ENCODE measurements at places on chromosomes 12 and 14.

DNA sequence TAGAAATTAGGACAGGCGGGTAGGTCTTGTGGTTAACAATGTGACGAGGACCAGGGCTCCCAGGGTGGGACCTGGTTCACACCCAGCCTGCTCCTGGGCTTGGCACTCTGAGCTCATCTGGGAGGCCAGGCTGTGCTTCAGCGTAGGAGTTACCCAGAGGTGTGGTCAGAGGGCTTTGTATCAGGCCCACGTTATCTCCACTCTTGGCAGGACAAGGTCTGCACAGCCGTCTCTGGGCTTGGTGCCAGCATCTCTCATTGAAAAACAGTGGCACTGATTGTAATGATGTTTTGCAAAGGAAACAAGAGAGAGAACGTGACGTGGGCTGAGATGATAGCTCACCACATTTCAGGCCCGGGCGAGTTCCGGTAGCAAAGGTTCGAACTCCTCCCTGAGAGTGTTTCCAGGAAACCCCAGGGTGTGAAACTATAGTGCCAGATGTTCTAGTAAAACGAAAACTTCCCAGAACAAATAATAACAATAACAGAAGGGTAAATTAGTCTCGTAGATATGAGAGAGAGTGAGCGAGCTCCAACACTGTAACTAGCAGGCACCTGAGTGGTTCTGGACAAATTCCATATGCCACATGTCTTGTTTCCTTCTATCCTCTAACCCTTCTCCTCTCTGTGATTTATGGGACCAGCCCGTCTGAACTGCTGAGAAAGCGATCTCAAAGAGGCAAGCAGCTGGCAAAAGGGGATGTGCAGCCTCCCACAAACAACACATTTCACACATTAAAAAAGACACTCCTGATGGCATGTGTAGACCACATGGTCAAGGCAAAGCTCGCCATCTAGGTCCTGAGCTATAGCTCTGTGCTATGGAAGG lies 227.3 kb downstream of the KTN1 start:
- peak; percentile 26 for DNase-seq

DNA sequence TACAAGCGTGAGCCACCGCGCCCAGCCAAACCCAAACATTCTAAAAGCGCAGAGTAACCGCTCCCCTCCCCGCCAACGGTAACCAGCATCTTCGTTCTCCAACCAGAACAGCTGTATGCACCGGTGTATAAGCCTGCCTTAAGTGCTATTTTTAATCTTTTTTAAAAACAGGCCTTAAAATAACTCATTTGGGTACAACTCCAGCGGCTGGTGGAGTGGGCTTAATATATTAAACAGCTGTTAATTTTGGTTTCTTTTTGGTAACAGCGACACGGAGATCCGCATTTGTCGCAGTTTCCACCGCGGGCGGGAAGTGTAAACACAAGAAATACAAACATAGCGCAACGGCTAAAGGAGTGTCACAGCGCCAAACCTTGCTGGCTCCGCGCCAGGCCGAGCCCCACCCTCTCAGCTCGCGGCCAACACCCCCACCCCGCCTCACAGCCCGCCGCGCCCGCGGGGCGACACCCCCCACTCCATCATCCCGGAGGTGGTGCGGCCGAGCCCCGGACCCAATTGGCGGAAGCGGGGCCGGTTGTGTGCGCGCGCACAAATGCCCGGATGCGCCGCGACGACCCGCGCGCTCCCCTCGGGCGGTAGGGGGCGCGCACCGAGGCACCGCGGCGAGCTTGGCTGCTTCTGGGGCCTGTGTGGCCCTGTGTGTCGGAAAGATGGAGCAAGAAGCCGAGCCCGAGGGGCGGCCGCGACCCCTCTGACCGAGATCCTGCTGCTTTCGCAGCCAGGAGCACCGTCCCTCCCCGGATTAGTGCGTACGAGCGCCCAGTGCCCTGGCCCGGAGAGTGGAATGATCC lies at the start of gene MDM2:
Gene MDM2, plus strand, starts transcription at position 602 of the 812 bp plus-strand sequence. CDS start 301 bp downstream, outside the sequence.
- peak; percentile 81 for DNase-seq

DNA sequence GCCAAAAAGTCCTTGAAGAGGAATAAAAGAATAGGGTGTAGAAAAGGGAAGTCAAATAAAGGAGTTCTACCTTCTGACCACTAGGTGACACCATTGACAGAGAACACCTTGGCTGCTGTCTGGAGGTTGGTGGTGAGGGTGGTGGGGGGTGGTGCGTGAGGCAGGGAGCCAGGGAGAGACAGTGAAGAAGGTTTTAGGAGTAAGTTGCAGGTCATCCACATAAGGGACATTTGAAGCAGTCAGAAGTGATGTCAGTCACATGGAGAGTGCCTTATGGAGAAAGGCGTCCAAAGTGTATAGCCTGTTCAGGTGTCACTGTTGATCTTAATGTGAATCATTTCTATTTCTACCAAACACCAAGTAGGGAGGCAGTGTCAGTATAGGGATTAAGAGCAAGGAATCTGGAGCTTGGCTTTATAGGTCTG lies 279.3 kb upstream of the DDHD1 start:
- no peak for DNase-seq

DNA sequence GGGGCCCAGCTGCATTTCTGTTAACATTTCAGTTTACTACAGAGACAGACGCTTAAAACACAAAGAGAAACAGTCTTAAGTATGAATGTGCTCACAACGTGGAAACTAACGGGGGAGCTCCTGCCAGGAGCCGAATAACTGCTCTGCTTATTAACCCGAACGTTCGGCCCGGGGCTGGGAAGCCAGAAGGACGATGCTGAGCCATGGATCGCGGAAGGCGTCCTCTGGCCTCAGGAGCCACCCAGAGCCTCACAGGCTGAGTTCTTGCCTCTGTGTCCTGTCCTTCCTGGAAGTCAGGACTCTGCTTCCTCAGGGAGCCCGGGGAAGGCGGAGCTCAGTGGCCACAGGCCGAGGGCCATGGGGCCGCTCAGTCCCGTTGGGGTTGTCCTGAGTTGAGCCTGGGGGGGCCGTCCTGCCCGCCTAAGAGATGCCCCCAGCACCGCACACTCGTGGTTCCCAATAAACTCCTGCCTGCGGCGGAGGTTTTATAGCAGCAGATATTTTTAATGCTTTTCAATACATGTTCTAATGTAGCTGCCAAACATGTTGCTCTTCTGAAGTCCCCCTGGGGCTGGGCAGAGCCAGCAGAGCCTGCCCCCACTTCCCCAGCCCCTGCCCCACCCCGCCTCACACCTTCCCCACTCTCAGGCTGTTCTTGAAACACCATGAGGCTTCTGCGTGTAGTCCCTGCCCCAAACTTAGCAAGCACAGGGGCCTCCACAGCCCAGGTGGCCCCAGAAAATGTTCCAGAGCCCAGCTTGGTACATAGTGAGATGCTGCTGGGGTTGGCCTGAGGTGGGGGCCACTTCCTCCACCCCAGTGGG lies 3.4 kb upstream of the TEX22 start:
- no peak for DNase-seq

DNA sequence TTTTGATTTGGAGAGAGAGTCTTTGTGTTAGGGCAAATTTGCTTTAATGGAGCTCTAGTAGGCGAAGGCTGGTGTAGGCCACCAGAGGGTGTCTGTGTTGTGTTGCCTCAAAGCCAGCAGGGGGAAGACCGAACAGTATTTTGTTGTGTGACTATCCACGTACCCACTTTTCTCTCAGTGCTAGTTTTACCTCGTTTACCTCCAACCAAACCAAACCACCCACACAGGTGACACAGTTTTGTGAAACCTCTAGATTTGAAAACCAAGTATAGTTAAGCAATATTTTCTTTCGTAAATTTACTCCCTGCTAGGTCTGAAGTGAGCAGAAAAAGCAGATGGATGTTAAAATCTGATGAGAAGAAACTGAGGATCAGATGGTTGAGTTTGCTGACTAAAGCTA lies 36.3 kb upstream of the NPFF start:
- peak; percentile 95 for DNase-seq

GRCh38 chr14:65972891-65973290 lies 513.3 kb upstream of the CCDC196 start:
- no peak for DNase-seq

- DNase-seq = no peak
Observed at GRCh38 chr12:108305991-108306501, 33.1 kb downstream of the CMKLR1 start.

DNA sequence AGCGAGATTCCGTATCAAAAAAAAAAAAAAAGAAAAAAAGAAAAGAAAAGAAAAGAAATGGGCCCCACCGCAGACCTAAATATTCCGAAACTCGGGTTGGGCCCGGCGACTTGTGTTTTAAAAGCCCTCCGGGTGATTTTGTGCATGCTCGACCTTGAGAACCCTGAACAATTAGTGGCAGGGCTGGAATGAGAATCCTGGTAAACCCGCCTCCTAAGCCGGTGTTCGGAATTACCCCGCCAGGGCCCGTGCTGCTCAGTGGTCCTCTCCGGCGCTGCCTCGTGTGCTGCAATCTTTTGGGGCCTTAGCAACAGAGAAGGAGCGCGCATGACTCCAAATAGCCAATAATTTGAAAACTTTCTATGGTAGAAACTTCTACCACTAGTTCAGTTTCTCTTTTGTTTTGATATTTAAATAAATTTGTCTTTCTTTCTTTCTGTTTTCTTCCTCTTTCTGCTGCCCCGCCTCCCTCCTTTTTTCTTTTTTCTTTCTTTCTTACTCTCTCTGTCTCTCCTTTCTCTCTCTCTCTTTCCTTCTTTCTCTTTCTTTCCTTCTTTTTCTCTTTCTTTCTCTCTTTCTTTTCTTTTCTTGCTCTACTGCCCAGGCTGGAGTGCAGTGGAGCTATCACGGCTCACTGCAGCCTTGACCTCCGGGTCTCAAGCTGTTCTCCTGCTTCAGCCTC lies 1.5 kb upstream of the GALNT6 start:
- no peak for DNase-seq

GRCh38 chr12:31843398-31844095 lies 114.7 kb upstream of the AMN1 start:
- no peak for DNase-seq

GRCh38 chr14:61492474-61492873 lies 171.1 kb downstream of the PRKCH start:
- no peak for DNase-seq

GRCh38 chr14:74459289-74459946 lies 33.4 kb upstream of the SYNDIG1L start:
- no peak for DNase-seq

GRCh38 chr12:127231371-127231770 lies 1035.6 kb upstream of the TMEM132C start:
- no peak for DNase-seq

GRCh38 chr14:22534547-22534946 lies 54.5 kb downstream of the DAD1 start:
- no peak for DNase-seq

GRCh38 chr14:73747379-73748211 lies 33.4 kb upstream of the PNMA1 start:
- DNase-seq = no peak

GRCh38 chr12:55847603-55848291 lies 5.0 kb upstream of the MMP19 start:
- no peak for DNase-seq

DNA sequence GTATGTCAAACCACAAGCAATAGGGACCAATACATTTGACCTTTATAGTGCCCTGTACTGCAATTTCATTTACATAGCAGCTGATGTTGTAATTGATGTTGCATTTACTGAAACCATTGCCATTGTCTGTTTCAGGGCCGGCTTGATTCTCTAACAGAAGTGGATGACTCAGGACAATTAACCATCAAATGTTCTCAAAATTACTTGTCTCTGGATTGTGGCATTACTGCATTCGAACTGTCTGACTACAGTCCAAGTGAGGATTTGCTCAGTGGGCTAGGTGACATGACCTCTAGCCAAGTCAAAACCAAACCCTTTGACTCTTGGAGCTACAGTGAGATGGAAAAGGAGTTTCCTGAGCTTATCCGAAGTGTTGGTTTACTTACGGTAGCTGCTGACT lies 216.0 kb downstream of the AKAP6 start:
- DNase-seq = no peak

DNA sequence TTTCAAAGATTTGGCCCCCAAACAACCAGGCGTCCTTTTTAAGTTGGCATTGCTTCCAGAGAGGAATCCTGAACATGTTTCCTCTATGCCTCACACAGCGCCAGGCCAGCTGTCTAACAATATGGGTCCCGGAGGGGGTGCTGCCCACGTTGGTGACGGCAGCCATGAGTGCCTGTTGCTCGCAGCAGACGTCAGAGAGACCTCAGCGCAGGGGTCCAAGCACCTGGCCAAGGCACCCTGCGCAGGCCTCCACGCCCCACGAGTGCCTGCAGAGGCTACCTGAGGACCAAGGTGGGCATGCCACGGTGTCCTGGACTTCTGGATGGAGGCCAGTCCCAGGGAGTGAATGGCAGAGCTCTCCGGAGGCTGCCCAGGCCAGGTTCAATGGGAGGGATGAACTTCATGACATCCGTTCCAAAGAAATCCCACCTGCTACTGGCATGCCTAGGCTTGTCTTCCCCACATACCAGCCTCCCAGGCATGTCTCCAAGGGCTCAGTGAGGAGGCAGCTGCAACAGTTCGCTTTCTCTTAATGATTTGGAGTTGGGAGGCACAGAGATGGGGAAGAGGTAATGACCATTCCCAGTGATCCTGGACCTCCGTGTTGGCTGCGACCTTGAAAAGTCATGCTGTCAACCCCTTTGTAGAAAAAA lies 11.6 kb upstream of the FOXN3 start:
- DNase-seq = no peak

GRCh38 chr14:28344381-28344780 lies 422.2 kb upstream of the FOXG1 start:
- DNase-seq = no peak

- peak; percentile 54 for DNase-seq
Observed at GRCh38 chr12:88052686-88053085, 23.5 kb upstream of the C12orf50 start.

GRCh38 chr12:91931111-91931510 lies 214.5 kb downstream of the BTG1 start:
- no peak for DNase-seq

DNA sequence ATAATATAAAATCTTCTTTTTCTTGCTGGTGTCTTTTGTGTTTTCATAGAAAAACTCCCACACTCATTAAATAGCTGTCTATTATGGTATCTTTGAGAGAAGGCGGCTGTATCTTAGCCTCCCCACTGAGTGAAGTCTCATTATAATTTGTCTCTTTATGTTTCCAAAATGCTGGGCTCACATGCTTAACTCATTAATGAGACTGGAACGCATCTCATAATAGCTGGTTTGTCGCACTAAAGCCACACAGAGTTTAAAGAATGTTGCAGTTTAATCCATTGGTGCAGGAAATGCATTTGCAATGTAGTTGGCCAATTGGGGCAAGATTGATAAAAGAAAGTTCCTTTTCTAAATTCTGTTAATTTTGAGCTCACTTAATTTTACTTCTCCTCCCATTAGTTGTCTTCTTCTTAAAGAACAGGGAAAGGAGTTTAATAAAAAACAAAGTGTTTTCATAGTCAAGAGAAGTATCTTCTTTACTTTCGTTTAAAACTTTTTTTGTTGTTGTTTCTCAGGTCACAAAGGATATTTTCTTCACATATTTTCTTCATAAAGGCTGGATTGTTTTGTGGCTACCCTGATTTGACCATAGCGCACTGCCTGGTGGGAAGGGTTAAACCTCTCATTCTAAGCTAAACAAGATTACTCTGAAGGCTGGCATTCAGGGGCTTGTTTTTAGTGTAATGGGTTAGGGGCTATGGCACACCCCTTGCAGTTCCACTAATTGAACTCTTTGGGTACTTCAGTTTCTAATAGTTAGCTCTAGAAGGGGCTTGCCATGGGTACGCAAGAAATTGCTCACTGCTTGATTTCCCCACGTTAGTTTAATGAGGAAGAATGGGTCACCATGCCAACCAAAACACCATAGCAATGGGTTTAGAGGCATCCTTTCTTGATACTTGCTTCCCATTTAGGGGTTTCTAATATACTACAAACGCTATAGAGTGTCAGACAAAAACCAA lies 197.0 kb downstream of the TMTC2 start:
- no peak for DNase-seq

GRCh38 chr12:24470050-24470449 lies 478.9 kb downstream of the BCAT1 start:
- no peak for DNase-seq

GRCh38 chr14:31886156-31886835 lies 190.8 kb upstream of the ARHGAP5 start:
- DNase-seq = no peak
